Activated CD8-positive, alpha-beta memory T cell treated with anti-CD3 and anti-CD28 coated beads, Interleukin-2, amount 50 U/mL, for 4 hours (primary cell): ENCODE measurements at places on chromosomes 12 and 14.
A peak's percentile ranks its signal among the peaks of the same experiment; 100 is the strongest.

DNA sequence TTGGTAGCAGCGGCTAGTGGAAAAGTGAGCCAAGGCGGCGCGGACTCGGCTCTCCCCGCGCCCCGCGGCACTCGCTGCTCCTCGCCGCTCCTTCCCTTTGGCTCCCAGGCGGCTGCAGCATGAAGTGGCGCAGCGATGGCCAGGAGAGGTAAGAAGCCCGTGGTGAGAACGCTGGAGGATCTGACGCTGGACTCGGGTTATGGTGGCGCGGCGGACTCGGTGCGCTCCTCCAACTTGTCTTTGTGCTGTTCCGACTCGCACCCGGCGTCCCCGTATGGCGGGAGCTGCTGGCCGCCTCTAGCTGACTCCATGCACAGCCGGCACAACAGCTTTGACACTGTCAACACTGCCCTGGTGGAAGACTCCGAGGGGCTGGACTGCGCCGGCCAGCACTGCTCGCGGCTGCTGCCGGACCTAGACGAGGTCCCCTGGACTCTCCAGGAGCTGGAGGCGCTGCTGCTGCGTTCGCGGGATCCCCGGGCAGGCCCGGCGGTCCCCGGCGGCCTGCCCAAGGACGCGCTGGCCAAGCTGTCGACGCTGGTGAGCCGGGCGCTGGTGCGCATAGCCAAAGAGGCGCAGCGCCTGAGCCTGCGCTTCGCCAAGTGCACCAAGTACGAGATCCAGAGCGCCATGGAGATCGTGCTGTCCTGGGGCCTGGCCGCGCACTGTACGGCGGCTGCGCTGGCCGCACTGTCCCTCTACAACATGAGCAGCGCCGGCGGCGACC lies 225.6 kb upstream of the CRY1 start:
- DNase-seq: no peak

DNA sequence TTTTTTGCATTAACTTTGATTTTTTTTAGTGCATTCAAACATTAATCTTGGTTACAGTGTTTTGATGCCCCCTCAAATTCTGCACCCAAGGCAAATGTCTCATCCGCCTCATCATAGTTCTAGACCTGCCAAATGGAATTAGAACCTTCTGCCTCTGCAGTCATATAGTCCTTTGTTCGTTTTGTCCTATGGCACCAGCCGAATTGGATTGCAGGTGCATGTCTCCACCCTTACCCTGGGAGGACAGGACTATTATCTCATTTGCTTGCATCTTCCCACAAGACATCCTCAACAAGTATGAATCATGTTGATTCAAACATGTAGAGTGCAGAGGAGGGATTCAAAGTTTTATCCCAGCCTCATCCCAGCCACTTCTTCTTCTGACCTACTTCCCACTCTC lies 579.1 kb downstream of the VRK1 start:
- no peak for DNase-seq

DNA sequence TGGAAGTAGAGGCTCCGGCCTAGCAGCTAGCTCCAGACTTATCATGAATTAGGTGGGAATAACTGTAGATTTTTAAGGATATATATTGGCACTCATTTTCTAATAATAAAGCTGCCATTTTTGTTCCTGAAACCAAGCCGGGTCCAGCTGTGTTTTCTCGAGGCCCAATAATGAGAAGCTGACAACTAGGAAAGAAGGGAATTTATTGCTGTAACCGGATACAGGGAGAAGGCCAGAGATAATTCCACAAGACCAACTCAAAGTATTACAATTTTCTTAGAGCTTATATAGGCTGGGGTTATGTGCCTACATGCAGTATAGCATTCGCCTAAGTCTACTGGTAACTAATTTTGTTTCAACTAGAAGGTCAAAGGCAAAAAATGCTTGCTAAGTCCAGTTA lies 122.3 kb upstream of the FBXO33 start:
- DNase-seq: no peak

GRCh38 chr14:79961197-79961596 lies 250.1 kb downstream of the DIO2 start:
- no peak for DNase-seq

DNA sequence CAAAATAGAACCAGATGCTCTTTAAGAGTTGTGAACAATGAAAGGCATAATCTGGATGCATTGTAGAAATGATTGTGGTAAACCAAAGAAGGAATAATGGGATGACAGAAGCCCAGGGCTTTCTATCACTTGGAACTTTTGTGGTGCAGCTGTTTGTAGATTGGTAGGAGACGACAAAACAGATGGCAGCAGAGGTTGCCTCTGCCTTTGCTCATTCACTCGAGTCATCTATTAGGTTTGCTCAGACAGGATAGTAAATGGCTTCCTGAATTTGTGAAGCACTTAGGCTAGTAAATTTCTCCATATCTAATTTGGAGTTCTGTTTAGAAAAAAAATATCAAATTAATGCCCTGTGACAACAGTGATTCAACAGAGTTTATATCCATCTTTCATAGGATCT lies 78.4 kb downstream of the FGD4 start:
- no peak for DNase-seq

DNA sequence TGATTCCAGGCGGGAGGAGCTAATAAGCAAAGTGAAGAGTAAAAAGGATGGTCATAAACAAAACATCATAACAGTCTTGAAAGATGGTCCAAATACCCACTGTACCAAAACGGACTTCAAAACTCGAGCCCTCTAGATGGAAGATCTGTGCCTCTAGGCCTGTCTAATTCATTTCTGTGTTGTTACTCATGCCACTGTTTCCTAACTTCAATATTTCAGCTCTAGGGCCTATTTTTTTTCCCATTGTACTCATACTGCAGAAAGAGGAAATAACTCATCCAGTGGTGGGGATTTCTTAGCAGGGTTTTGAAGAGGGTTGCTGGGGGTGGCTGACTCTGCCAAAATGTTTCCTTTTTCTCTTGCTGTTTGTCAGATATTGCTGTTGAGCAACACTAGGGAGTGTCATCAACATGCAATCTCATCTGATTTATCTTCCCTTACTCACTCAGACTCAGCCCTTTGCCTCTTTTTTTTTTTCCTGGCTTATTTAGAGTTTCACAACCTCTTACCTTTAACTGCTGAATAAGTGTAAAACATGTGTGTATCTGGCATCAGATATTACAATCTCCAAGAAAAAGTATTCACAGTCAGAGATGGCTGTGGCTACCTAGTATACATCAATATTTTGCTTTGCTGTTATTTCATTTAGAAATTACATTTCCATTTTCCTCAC lies 189.6 kb downstream of the DUSP6 start:
- peak; percentile 15 for DNase-seq

DNA sequence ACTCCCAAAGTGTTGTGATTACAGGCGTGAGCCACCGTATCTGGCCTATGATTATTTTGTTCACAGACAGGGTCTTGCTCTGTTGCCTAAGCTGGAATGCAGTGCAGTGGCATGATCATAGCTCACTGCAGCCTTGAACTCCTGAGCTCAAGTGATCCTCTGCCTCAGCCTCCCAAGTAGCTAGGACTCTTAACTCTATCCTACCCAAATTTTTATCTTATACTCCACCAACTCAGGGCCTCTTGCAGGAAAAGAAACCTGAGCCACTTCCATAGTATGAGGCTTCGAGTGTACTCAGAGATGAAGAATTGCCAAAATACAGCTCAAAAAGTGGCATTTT lies 828 bp downstream of the MMAB start:
- DNase-seq: no peak

GRCh38 chr12:24244801-24245200 lies 295.3 kb upstream of the SOX5 start:
- no peak for DNase-seq

DNA sequence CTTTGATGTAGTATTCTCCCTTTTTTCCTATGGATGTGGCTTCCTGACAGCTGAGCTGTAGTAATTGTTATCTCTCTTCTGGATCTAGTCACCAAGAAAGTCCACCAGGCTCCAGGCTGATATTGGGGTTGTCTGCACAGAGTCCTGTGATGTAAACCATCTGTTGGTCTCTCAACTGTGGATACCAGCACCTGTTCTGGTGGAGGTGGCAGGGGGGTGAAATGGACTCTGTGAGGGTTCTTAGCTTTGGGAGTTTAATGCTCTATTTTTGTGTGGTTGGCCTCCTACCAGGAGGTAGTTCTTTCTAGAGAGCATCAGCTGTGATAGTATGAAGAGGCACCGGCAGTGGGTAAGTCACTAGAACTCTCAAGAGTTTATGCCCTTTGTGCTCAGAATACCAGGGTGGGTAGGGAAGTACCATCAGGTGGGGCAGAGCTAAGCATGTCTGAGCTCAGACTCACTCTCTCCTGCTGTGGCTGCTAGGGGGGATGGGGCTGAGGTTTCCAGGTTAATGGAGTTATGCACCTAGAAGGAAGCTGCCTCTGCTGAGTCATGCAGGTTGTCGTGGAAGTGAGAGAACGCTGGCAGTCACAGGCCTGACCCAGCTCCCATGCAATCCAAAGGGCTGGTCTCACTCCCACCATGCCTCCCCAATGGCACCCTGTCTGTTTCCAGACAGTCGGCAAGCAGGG lies 3.0 kb upstream of the TAS2R14 start:
- DNase-seq: no peak

GRCh38 chr14:36580856-36581831 lies 1.3 kb downstream of the NKX2-8 start:
- DNase-seq: no peak

- DNase-seq: no peak
These were observed 159.2 kb downstream of the TGFB3 start for GRCh38 chr14:75822522-75823141.

DNA sequence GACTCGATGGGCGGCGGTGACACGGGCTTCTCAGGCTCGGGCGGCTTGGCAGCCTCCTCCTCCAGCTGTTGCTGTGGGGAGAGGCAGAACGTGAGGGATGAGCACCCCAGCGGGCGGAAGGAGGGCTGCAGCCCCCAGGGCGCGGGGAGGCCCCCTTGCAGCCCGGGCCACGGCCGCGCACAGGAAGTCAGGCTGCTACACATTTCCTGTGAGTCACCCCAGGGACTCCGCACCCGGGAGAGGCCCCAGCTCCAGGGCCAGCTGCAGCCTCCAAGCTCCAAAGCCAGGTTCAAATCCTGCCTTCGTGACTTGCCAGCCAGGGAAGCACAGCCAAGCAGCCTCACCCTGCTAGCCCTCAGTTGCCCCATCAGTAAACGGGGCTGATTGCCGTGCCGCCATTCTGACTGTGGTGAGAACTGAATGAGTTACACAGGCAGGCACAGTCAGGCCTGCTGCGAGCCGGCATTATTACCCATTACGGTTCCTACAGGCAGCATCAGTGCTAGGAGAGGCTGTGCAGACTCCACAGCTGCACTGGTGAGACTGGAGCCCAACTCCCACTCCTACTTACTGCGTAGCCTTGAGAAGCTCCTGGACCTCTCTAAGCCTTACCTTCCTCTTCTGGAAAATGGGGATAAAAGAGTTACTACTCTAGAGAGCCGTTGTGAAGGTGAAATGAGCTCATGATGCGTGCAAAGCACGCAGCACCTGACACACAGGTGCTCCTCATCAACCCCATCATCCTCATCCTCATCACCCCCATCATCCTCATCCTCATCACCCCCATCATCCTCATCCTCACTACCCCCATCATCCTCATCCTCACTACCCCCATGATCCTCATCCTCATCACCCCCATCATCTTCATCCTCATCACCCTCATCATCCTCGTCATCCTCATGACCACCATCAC lies 100.9 kb downstream of the NCOR2 start:
- peak; percentile 88 for DNase-seq

GRCh38 chr12:64019101-64019500 lies 174.6 kb downstream of the SRGAP1 start:
- DNase-seq: no peak

DNA sequence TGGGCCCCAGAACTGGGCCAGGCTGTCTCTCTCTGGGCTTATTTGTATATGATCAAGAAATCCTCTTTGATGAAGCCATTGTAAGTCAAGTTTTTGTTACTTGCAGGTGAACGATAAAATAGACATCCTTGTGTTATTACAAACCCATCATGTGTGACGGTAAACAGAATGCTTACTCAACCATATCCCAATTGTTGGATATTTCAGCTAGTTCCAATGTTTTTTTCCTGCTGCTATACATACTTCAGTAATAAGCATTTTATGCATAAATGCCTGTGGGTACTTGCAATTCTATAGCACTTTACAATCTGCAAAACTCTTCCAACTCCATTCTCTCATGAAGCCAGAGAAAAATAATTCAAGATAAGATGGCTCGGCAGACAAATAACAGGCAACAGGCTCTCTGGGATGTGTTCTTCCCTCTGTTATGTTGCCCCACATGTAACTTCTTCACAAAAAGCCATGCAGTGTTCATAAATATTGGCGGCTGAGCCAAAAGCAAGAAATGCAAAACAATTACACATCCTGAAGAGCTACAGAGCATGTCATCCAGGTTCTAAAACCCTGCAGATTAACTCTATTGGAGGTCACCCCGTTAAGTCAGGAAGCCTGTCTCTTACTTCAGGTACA lies 69.5 kb downstream of the CLMN start:
- no peak for DNase-seq
